ENCODE measurements at places on chromosomes 3 and 15.

GRCh38 chr15:36495456-36495991, 83.9 kb upstream of the CDIN1 start:
- DNase-seq: no peak

DNA sequence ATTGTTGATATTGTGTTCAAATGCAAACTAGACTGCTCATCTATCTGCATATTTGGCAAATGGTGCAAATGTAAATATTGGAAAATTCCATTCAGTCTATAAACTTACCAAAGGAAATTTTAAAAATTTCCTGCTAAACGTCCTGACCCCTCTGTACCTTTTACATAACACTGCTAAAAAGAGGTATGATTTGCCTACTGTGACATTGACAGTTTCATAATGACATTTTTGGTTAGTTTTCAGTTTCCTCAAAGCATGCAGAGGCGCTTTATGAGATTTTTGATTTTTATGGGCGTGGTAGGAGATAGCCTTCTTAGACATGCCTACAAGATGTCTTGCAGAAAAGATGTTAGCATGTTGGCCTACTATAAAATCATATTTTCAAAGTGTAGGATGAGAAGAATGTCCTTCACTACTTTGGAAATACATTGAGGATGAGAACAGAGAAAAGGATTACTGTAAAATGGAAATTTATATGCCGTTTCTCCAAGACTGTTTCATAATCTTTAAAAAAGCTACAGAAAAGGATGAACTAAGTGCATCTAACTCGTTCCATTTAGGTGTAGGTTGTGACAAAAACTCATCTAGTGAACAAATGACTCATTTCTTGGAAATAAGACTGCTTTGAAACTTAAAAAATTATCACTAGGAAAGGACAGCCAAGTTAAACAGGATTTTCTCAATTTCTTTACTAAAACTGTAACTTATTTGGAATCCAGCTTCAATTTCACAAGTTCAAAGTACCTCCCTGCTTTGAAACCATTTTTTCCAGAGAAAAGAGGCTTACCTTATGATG, 14.5 kb upstream of the ISLR start:
- no peak for DNase-seq

DNA sequence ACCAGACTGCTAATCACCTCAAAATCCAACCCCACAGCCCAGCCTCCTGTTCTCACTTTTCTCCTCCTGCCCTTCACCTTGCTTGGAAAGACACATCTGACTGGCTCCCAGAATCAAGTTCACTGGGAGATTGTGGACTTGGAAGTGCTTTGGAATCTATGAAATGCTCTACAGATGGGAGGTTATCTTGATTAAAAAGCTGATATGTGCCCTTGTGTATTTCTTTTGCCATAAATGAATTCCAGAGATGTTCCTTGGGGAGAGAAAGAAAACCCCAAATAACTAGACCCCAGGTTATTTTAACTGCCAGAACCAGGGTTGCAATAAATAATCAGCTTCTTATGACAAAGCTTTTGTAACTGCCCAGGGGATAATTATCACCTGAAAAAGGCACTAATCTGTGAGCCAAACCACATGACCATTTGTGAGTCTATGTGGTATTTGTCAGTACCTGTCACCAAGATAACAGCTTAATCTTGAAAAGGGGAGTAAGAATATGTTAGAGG, 21.7 kb upstream of the ARHGEF3 start:
- DNase-seq: no peak

GRCh38 chr3:122268257-122269024, 56.6 kb upstream of the CSTA start:
- no peak for DNase-seq

DNA sequence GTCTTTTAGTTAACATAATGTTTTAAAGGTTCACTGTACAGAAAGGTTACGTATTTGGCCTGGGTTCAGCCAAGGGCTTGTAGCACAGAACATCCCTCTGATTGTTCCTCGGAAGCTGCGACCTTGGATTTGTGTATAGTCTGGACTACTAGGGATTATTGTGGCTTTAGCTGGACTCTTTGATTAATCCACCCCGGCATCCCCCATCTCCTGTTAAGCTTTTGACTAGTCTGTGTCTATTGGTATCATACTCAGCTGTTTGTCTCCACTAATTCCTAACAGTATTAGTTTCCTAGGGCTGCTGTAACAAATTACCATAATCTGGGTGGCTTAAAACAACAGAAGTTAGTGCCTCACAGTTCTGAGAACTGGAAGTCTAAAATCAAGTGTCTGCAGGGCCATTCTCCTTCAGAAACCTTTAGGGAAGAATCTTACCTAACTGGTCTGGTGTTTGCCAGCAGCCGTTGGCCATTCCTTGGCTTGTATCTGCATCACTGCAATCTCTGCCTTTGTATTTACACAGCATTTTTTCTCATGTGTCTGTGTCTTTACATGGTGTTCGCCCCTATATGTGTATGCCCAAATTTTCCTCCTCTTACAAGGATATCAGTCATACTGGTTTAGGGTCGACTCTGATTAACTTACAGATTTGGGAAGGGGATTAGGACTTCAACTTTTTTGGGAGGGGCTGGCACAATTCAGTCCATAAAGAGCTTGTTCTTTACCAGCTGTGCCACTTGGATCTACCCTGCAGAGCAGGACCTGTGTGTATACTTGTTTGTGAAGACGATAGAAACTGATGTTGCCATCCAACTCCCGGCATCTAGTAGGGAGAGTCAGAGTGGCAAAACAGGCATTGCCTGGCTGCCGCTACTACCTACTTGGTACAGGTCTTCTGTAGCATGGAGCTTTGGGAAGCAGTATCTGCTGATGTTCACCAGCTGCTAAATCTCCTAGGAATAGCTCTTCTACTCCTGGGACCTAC, 117.8 kb downstream of the UBE2E2 start:
- no peak for DNase-seq

GRCh38 chr3:160098926-160099626, 110.4 kb downstream of the IL12A start:
- DNase-seq: no peak

DNA sequence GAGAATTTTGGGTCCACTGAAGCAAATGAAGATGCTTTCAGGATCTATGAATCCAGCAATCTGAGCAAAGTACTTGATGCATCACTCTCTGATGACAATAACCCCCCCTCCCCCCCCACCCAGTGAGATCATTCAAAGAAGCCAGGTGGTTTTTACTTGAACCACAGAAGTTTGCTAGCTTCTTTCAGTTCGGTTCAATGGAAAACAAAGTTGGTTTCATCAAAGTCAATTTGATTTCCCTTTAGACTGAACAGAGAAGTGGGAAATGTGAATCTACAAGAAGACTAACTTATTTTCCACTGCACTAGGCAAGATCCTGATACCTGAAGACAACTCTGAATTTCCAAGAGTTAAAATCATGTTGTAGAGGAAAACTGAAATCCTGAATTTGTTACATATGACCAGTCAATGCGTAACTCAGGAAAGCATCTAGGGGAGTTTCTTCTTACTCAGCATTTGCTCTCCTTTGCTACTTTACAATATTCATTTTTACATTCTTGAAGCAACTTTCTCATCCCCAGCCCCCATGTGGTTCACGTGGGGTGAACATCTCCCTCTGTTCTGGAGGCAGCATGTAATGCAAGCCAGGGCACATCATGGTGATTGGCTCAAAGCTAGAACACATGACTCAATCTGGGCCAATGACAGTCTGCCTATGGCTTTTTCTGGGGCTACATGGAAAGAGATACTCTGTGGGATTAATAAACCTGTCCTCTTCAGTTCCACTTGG, 572.6 kb downstream of the FOXP1 start:
- no peak for DNase-seq

- DNase-seq: no peak
Observed at GRCh38 chr15:74035121-74036017, 40.9 kb downstream of the PML start.

DNA sequence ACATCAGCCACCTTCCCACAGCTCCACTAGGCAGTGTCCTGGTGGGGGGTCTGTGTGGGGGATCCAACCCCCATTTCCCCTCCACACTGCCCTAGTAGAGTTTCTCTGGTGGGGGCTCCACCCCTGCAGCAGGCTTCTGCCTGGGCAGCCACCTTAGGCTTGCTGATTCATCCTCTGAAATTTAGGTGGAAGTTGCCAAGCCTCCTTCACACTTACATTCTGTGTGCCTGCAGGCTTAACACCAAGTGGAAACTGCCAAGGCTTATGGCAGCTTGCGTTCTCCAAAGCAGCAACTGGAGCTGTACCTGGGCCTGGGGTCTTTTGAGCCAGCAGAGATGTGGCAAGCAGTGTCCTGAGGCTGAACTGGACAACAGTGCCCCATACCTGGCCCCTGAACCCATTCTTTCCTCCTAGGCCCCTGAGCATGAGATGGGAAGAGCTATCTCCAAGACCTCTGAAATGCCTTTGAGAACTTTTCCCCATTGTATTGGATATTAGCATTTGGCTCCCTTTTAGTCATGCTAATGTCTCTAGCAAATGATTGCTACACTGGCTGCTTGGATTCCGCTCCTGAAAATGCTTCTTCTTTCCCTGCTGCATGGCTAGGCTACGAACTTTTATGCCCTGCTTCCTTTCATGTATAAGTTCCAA, 32.5 kb downstream of the CPN2 start:
- no peak for DNase-seq

- no peak for DNase-seq
Observed at GRCh38 chr3:142849148-142849547, 39.7 kb downstream of the PCOLCE2 start.

GRCh38 chr3:46031269-46031668, 4.0 kb upstream of the XCR1 start:
- no peak for DNase-seq

All from right renal pelvis (tissue), 4 donors.